ENCODE measurements at places on chromosomes 7 and 10.

GRCh38 chr7:2224934-2225333 is 7.8 kb downstream of the MAD1L1 start:
- DNase-seq, result no peak

GRCh38 chr10:35643151-35644049 is 1.3 kb upstream of the FZD8 start:
- no peak for DNase-seq

DNA sequence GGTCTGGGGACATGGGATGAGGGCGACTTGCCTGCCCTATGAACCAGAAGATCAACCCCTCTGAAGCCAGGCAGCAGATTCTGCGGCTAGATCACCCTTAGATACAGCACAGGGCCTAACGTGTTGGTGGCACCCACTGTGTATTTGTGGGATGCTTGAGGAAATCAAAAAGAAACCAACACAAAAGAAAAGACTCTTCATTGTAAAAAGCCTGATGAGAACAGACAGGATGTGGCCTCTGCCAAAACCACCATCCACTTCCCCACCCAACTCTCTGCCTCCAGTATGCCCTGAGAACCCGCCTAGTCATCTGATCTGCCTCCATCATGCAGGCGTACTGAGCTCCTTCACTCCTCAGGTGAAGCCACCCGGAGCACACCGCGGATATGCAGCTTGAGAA is 97.2 kb upstream of the INSYN2A start:
- no peak for DNase-seq

DNA sequence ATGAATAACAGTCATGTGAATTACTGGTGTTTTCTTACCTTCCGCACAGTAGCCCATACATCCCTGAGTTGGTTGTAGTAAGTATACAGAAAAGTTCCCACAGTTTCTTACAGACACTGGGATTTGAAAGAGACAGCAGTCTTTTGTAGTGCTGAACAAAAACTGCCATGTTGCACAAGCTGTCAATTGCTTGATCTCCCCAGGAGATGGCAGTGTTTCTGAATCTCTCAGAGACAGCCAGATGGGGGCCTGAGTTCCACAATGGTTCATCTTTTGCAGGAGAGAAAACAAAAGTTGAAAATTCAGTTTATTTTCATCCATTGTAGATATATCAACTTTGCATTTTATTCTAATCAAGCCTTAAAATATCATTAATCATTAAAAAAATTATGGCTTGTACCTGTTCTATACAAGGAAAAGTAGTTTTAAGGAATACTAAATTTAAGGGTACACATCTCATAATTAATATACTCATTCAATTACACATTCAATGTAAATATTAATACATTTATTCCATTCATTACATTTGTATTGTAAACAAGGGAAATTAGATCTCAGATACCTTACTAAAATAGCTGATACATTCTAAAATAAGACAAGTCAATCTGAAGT is 14.5 kb downstream of the VWDE start:
- DNase-seq, result no peak

- no peak for DNase-seq
These were observed 122.5 kb downstream of the RELN start for GRCh38 chr7:103866919-103867318.

DNA sequence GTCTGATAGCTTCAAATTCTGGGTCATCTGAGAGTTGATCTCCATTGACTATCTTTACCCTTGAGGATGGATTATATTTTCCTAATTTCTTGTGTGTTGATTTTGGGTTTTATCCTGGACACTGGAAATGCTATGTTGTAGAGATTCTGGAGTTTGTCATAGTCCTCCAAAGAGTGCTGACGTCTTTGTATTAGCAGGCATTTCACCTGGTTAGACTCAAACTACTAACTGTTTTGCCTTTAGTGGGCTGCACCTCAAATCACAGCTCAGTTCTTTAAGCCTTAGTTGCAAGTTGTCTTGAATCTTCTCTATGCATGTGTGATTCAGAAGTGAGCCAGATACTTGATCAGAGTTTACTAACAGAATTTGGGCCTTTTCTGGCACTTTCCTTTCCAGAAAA is 264.3 kb downstream of the RPS24 start:
- no peak for DNase-seq

GRCh38 chr7:4119848-4120247 is 562.2 kb upstream of the FOXK1 start:
- no peak for DNase-seq

DNA sequence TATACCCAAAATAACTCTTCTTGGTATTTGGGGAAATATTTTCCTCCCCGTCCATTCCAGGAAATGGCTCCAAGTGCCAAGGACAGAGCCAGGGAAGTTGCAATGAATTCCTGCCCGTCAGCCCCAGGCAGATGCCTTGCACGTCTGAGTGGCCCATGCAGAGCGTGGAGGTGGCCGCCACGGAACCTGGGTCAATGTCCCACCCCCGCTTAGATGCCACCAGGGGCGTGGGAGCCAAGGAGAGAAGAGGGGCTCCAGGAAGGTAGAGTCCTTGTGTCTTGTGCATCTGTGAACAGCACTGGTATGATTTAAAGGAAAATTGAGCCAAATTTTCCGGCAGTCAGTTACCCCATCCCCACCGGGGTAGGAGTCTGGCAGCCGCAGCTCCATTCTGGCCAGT is 1.6 kb downstream of the LEP start:
- DNase-seq, result no peak

GRCh38 chr7:94431176-94431575 is 36.5 kb downstream of the COL1A2 start:
- no peak for DNase-seq

DNA sequence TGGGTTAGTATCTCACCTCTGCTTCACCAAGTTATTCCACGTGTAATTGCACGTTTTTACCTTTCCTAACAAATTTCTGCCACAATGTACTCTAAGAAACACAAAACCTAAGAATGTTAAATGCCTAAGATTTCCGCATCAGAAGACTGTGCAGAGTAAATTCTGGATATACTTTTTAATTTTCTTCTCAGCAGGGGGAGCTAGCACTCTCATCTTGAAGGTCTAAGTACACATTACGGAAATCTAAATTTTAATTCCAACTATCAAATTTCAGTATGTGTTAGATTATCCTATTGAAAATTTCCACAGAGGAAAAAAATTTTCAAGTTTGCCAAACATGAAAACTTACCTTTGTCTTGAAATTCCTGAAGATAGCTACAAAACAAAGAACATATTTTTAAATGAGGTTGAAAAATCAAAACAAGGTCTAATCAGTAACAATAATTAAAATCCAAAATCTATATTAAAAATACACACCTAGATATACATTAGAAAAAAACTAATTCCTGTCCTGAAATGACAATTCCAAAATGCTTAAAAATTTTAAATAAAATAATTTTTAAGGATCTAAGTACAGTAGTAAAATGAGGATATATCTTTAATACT is 10.5 kb downstream of the SKAP2 start:
- DNase-seq, result no peak

DNA sequence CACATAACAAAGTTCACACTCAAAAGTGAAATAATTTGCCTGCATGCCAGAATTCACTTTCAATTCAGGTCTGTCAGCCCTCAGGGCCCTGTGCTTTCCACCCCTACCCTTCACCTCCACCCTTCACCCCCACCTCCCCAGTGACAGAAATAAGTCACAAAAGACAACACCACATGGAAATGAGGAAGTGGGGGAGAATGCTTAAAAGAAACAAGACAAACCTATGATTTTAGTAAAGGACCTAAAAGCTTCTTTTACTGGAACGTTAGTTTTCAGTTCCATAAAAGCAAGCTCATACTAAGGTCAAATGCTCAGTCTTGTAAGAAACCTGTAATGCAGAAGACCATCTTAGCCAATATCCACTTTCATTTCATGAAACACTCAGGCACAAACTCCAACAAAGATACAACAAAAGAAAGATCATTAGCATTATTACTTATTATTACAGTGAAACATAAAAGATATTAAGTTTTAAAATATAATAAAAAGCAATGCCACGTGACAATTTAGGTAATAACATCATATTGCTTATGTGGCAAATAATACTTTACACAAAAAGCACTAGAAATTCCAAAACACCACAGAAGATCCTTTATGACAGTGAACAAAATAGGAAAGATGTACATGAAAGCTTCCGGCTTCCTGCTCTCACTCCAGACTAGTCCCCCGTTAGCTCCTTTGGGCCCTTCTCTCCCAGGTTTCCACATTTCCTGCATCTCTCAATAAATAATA is 112.1 kb downstream of the LMBR1 start:
- no peak for DNase-seq

GRCh38 chr7:30168835-30169573 is 34.2 kb downstream of the MTURN start:
- no peak for DNase-seq

- DNase-seq, result no peak
These were observed 21.6 kb upstream of the AP5Z1 start for GRCh38 chr7:4753598-4754432.

GRCh38 chr7:137402536-137403352 is 59.2 kb upstream of the PTN start:
- DNase-seq, result no peak

GRCh38 chr7:138167222-138167621 is 91.0 kb downstream of the AKR1D1 start:
- DNase-seq, result no peak

GRCh38 chr10:98301664-98302319 is 33.8 kb upstream of the LOXL4 start:
- no peak for DNase-seq

- no peak for DNase-seq
These were observed 516.3 kb upstream of the MKI67 start for GRCh38 chr10:128642502-128642901.

DNA sequence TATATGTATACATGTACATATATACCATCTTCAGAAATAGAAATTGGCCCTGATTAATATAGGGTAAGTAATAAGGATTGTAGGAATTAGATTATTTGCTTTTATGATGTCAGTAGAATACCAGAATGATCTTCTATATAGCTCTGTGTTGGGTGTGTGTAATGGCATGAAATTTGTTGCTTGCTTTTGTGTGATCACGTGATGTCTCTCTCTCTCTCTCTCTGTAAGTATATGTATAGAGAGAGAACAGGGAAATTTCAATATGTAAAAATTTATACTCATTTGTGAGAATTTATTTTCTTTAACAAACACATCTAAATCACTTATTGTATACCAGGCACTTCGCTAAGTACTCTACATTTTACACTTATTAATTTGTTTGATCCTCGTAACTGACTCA is 272.7 kb downstream of the BICC1 start:
- no peak for DNase-seq

- no peak for DNase-seq
These were observed 8.6 kb downstream of the BTBD16 start for GRCh38 chr10:122279725-122280141.

DNA sequence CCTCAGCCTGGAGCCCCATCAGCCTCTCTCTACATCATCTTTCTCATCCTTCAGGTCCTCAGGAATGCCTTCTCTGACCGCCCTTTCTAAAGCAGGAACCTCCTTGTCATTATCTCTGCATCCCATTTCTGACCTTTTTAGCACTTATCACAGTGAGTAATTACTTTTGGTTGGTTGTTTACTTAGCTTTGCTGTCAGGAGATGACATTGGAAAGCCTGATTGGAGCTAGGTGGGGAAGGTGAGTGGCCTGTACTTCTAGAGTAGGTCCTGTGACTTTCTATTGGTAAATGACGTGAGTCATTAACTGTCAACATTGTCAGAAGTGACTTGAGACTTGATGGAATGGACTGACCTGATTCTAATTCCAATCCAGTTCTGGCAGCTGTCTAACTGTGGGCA is 9.3 kb upstream of the SLC25A13 start:
- no peak for DNase-seq

DNA sequence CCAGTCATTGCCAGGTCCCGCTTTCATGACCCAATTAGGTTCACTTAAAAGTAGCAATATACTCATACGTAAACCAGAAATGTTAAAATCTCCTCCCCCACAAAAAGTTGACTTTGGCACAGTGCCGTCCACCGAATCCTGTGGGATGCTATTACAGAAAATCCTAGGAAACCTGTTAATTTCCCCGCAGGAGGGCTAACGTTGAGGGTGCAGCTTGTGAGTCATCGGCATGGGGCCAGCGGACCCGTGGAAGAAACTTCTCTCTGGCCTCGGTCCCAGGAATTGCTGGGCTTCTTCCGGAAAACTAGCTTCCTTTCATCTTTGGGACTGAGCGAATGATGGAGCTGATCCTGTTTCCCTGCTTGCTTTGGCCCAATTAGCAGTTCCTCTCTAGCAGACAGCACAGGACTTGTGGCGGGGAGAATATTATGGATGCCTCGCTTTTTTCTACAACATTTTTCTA is 13.5 kb downstream of the CRYGN start:
- no peak for DNase-seq
